Posterior vena cava (tissue), 2 donors: ENCODE measurements at places on chromosomes 11 and 22.

GRCh38 chr11:15446929-15447328, 332.2 kb downstream of the INSC start:
- DNase-seq = no peak

DNA sequence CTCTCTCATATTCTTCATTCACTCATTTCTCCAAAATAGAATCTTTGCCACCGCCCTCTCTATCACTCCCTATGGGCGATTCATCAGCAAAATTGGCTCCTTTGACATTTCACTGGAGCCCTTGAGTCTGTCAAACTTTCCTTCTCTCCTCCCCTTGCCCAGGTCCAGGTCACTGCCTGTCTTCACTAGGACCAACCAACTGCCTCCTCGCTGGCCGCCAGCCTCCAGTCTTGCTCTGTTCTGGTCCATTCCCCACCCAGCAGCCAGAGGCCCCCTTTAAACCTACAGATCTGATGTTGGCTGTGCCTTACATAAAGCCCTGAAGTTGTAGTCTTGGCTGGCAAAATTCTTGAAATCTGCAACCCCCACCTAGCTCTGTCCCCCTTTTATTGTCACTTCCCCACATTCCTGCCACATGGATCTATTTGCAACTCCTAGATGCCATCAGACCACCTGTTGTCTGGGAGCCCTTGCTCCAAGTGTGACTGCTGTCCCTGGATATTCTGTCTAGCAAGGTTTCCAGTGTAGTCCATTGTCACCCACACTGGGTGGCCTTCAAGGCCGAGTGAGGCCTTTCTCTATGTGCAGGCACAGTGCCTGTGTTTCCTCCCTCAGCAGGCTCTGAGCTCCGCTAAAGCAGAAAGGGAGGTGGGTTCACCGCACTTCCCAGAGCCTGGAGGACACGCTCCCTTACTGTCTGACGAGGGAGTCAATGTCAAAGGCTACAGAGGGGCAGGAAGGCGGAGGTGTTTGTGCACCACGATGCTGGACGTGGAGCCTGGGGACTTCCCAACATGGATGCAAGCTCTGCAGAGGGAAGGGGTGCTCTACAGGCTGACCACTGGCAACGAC, 25.5 kb downstream of the MYEOV start:
- peak; percentile 49 for DNase-seq

- DNase-seq = peak; percentile 89
Observed at GRCh38 chr22:43829904-43830851, 18.1 kb upstream of the EFCAB6 start.

DNA sequence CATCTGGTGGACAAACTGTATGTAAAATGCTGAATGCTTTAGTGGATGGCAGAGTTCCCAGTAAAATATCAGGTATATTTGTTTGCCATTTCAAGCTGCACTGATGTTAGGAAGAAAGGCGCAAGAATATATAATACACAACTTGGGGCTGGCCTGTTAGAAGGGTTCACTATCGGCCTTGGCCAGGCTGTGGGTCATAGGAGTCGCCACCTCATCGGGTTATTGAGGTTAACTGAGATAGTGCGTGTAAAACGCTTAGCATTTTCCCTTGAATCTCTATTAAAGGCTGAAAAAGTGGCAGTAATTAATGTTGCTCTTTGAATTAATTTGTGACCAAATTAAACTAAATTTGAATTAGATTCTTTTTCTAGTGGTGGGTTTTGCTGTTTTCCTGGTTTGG, 5.1 kb downstream of the FAM118A start:
- no peak for DNase-seq

- no peak for DNase-seq
Observed at GRCh38 chr22:17120711-17121232, 388 bp downstream of the TMEM121B start.

- DNase-seq = peak; percentile 81
Observed at GRCh38 chr11:66313321-66314185, 3.3 kb downstream of the CD248 start.
